Spleen (tissue), 13 donors: ENCODE measurements at places on chromosomes 16 and 17.

- no peak for DNase-seq
- no peaks in the 10 kb centered on the region for H3K27me3 ChIP-seq
- no peaks in the 10 kb centered on the region for H3K36me3 ChIP-seq
- no peak overlapping the region for H3K27ac ChIP-seq
- no peaks in the 10 kb centered on the region for H3K4me1 ChIP-seq
- no peak overlapping the region for H3K4me3 ChIP-seq
Measured at GRCh38 chr17:20243524-20243923, 223.8 kb downstream of the LGALS9B start.

DNA sequence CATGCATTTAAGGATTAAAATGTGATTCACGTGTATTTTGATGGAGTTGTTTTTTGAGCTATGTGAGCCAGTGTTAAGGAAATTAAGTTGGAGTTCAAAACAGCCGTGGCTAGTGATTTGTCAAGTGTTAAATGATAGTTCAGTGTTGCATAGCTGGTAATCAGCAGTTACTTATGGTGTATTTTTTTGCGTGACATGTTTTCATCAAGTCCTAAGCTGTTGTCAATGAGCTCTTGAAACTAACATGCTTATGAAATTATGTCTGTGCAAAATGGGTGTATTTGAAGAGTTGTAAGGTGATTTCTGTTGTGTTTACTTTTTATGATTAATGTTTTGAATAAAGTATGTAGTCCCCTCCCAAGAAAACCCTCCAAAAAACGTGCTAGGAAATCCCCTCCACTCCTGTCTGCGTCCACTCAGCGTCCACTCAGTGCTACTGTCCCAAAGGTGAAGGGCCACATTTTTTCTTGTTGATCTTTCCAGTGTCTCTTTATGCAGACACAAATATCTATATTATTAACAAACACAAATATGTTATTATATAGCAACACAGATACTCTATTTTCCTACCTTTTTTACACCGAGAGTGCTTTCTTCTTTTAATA, 30.0 kb downstream of the USP10 start:
- no peak for DNase-seq
- H3K4me1 ChIP-seq = peaks cover 87% of the 10 kb centered on the region
- peaks cover 14% of the 10 kb centered on the region for H3K36me3 ChIP-seq
- no peak overlapping the region for H3K4me3 ChIP-seq
- no peaks in the 10 kb centered on the region for H3K27me3 ChIP-seq

DNA sequence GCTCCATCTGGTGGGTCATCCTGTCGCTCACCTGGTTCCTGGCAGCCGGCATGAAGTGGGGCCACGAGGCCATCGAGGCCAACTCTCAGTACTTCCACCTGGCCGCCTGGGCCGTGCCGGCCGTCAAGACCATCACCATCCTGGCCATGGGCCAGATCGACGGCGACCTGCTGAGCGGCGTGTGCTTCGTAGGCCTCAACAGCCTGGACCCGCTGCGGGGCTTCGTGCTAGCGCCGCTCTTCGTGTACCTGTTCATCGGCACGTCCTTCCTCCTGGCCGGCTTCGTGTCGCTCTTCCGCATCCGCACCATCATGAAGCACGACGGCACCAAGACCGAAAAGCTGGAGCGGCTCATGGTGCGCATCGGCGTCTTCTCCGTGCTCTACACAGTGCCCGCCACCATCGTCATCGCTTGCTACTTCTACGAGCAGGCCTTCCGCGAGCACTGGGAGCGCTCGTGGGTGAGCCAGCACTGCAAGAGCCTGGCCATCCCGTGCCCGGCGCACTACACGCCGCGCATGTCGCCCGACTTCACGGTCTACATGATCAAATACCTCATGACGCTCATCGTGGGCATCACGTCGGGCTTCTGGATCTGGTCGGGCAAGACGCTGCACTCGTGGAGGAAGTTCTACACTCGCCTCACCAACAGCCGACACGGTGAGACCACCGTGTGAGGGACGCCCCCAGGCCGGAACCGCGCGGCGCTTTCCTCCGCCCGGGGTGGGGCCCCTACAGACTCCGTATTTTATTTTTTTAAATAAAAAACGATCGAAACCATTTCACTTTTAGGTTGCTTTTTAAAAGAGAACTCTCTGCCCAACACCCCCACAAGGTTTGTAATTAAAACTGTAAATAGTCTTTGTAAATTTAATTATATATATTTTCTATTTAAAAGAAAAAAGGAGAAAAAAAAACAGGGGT, 1.7 kb downstream of the FZD2 start:
- H3K4me3 ChIP-seq = no peak overlapping the region
- no peaks in the 10 kb centered on the region for H3K36me3 ChIP-seq
- H3K27ac ChIP-seq = no peak overlapping the region
- H3K4me1 ChIP-seq = peaks cover 39% of the 10 kb centered on the region

DNA sequence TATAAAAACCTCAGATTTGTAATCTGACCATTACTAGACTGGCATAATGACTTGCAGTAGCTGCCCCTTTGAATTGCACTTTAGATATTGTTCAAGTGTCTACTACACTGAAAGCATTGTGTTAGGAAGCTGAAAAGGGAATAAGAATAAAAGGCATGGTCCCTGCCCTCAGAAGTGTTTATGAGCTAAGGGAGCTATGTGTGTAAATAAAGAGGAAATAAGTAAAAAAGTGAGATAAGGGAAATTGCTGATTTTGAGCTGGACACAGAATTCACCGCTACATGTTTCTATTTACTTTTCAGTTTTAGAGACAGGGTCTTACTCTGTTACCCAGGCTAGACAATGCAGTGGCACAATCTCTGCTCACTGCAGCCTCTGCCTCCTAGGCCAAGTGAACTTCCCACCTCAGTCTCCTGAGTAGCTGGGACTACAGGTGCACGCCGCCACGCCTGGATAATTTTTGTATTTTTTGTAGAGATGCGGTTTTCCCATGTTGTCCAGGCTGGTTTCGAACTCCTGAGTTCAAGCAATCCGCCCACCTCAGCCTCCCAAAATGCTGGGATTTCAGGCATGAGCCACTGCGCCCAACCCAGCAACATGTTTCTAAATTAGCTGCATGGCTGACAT, 57.0 kb downstream of the GRB2 start:
- no peak overlapping the region for H3K4me3 ChIP-seq
- H3K27me3 ChIP-seq = no peaks in the 10 kb centered on the region
- no peak overlapping the region for H3K27ac ChIP-seq
- peaks cover 99% of the 10 kb centered on the region for H3K4me1 ChIP-seq

- H3K27me3 ChIP-seq = no peaks in the 10 kb centered on the region
- H3K4me1 ChIP-seq = peaks cover 7% of the 10 kb centered on the region
- no peaks in the 10 kb centered on the region for H3K36me3 ChIP-seq
Measured at GRCh38 chr16:4601036-4601863, 13.4 kb downstream of the UBALD1 start.
